ENCODE measurements at places on chromosomes 6 and 20.
A peak's percentile ranks its signal among the peaks of the same experiment; 100 is the strongest.

GRCh38 chr20:63850689-63851547, 10.4 kb upstream of the ABHD16B start:
- no peak for DNase-seq

DNA sequence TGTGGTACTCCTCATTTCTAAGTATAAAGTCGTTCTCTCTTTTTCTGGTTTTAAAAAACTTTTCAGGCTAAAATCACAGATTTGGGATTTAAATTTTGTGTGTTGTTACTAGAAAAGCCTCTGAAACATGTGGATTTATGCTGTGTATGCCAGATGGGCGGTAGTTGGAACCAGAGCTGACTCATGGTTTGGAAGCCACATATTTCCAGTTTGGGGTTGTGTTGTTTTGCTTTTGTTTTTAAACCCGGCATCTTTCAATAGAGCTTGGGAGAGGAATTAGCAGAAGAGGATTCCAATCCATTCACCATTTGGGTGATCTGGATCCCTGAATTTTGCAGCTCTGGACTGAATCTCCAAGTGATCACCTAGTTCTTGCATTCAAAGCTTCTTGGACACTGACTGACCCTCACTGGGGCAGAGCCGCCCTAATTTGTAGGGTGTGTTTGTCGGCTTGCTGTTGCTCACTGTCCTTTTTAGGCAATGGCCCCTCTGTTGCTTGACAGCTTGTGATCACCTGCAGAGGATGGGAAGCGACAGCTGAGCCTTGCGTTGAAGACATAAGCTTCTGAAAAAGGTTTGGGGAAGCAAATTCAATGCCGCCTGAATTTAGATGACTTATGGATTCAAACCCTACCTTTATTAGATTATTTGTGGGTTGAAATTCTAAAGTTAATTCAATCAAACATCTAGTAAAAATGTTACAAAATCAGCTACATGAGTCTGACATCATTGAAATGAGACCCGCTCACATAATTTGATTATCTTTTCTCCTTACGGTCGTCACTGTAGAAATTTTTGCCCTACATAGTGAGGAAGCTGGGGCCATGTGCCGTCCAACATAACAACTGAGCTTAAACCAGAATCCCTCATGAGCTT, 79.9 kb upstream of the CD83 start:
- DNase-seq = no peak

- peak; percentile 28 for DNase-seq
Observed at GRCh38 chr6:159525445-159526025, 167.5 kb downstream of the SOD2 start.

GRCh38 chr6:150902142-150902776, 36.8 kb downstream of the MTHFD1L start:
- DNase-seq = no peak

GRCh38 chr6:20873425-20874190, 339.4 kb downstream of the CDKAL1 start:
- peak; percentile 60 for DNase-seq

GRCh38 chr6:82525775-82526495, 162.3 kb downstream of the TPBG start:
- no peak for DNase-seq

- DNase-seq = peak; percentile 6
Observed at GRCh38 chr6:46704562-46704961, 16.9 kb downstream of the TDRD6 start.

GRCh38 chr6:73712535-73713173, 16.7 kb downstream of the CD109 start:
- no peak for DNase-seq

- no peak for DNase-seq
Observed at GRCh38 chr20:48031122-48031521, 245.8 kb upstream of the SULF2 start.

DNA sequence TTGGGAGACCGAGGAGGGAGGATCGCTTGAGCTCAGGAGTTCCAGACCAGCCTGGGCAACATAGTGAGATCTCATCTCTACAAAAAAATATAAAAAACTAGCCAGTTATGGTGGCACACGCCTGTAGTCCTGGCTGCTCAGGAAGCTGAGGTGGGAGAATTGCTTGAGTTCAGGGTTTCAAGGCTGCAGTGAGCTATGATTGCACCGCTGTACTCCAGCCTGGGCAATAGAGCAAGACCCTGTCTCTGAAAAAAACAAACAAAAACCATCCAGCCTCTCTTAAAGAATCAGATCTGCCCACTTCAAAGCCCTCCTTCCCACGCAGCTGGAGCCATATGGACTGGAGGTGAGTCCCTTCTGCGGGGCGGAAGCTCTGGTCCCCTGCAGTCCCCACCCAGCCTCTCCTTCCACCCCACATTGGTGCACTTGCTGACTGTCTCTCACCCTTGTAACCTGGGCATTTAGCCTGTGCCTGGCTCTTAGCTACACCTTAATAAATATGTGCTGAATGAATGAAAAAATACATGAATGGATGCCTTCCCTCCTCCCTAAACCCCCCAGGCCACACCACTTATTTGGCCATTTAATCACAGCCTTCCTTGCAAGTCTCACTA, 7.2 kb upstream of the PARD6B start:
- no peak for DNase-seq

DNA sequence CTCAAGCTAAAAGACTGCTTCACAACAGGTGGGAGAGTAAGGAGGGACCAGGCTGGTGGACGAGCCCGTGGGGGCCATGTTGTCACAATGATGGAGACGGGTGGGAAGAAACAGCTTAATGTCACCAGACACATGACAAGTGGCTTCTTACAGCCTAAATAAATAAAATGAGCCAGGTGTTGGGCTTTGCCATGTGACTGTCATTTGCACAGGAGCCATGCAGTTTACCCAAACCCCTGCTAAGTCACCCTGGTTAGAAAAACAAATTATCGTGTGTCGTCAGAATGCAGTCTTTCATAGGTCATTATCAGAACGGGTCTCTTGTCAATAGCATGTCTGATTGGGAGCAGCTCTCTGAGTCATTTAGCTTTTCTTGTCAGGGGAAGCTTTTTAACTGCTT, 18.5 kb downstream of the BTBD3 start:
- no peak for DNase-seq

GRCh38 chr6:109454496-109455436, 806 bp downstream of the MICAL1 start:
- DNase-seq = no peak

DNA sequence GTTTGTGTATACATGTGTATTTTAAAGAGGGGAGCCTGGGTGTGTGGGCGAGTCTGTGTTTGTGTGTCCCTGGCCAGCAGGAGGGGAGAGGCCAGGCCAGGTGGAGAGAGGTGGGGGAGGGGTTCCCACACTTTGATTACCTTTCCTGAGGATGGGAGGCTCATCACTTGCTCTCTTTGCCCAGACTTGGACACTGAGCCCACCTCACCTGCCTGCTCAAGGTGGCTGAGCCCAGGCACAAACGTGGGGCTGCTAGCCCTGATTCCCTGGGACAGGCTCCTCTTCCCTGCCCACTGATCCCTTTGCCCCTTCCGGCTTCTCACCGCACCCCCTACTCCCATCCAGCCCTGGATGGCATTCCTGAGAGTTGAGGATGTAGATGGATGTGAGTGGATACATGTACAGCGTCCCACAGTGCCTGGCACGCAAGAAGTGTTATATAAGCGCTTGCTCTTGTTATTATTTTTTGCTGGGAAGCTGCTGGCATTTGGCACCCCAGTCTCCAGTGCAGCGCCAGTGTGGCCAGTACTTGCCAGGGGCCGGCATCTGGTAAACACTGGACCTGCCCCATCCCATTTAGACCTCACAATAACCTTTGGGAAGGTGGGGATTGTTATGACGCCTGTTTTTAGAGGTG, 2.7 kb downstream of the CEBPB start:
- no peak for DNase-seq

DNA sequence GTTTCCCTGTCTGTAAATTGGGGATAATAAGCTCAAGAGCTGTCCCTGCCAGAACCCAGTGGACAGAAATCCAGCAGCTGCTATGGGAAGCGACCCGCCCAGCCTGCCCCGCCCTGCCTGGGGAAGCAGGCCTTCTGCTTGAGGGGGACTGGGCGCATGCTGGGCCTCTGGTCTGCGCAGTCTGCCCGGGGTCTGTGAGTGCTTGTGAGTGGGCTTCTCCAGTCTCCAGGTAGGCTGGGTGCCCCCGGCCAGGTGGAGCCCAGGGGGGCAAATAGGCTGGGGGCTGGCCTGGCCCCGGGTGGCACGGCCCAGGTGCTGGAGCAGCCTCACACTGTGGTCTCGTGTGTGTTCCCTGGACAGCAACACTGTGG, 648 bp upstream of the RBBP8NL start:
- no peak for DNase-seq

DNA sequence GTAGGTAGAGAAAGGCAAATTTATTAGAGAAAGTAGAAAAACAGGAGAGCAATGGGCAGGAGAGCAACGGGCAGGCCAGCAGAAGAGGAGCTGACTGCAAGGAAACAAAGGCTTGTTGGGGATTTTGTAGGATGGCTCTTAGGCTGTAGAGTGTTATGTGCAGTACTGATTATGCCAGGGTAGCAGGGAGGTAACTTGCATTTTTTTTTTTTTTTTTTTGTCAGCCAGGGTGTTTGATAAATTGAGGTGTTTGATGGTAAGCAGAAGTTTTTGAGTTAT, 36.2 kb upstream of the IER3 start:
- DNase-seq = no peak

- DNase-seq = peak; percentile 49
Observed at GRCh38 chr6:14932485-14933182, 313.2 kb upstream of the JARID2 start.

DNA sequence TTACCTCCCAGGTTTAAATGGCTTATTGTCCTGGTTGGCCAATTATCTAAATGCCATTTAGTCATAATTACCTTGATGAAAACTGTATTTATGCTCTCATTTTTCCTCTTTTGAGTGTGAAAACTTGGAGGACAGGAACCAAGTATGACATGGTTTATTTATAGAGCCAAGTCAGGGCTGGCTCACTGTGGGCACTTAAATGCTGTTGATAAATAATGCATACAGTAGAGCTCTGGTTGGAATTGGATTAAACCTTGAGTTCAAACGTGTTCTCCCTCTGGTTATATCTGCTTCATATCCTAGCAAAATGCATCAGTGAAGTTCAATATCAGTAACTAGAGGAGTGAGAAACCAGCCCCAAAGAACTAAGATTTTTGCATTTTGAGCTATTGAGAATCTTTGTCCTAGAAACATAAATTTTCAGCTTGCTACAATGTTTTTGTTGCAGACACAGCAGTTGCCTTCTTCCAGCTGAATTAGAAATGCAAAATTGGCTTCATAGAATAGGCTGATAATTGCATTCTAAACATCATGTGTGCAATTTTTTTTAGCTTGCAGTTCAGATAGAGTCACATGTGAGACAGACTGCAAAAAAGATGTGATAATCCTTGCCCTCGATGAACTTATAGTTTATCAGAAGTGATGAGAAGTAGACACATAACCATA, 255.8 kb downstream of the BTBD3 start:
- DNase-seq = no peak

- no peak for DNase-seq
Observed at GRCh38 chr20:51495921-51496545, 46.5 kb downstream of the NFATC2 start.

DNA sequence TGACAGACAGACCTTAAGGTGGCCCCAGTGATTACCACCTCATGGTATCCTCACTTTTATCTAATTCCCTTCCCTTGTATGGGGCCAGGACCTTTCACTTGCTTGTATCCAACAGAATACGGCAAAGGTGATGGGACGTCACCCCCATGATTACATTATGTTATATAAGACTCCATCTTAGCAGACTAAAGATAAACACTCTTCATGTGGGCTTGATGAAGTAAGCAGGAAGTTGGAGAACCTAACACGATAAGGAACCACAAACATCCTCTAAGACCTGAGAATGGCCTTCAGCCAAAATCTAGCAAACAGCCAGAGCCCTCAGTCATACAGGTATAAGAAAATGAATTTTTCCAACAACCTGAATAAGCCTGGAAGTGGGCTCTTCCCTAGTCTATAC, 8.0 kb downstream of the SLC17A3 start:
- no peak for DNase-seq

Measured in neural progenitor cell (in vitro differentiated cells).